ENCODE measurements at places on chromosomes 16 and 17.

GRCh38 chr17:74172700-74173099 lies 30.8 kb upstream of the RPL38 start:
- DNase-seq: no peak

DNA sequence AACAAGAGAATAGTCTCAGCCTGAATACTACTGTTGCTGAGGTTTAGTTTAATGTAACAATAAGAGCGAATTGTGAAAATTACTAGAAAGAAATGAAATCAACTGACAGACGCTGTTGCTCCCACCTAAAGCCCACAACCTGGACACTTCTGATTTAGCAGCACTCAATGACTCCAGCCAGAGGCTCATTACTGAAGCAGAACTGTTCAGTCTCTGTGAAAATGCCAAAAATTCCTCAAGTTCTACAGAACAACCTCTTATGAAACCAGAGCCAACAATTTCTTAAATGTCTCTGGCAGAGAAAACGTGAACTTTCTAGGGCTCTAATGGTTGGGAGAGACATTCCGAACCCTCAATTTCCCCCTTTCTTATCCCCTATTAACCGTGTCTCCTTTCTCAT lies 9.9 kb downstream of the PSME3IP1 start:
- DNase-seq: no peak

- DNase-seq: no peak
Observed at GRCh38 chr17:21523497-21524210, 147.5 kb downstream of the KCNJ12 start.

DNA sequence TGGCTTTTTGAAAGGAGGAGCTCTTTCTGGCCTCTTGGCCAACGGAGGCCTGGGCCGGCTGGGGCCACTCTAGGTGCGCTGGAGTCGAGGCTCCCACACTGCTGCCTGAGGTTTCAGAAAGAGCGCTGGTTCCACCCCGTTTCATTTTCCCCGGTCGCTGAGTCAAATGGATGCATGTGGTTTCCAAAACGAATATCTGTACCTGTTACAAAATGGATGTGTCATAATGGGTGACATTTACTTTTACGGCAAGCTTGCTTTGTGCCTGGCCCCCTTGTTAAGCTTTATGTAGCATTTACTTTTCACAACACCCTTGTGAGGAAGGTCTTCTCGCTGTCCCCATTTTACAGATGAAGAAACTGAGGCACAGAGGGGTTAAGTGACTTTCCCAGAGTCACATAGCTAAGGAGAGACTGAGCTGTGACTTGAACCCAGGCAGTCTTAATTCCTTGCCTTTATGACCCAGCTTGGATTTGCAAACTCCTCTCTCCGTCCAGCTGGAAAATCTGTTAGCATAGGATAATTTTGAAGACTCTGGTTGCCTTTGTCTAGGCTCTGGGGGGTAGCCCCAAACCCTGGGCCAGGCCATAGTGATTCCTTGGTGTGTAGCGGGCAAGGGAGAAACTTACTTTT lies 10.6 kb downstream of the KSR1 start:
- DNase-seq: peak; percentile 78

DNA sequence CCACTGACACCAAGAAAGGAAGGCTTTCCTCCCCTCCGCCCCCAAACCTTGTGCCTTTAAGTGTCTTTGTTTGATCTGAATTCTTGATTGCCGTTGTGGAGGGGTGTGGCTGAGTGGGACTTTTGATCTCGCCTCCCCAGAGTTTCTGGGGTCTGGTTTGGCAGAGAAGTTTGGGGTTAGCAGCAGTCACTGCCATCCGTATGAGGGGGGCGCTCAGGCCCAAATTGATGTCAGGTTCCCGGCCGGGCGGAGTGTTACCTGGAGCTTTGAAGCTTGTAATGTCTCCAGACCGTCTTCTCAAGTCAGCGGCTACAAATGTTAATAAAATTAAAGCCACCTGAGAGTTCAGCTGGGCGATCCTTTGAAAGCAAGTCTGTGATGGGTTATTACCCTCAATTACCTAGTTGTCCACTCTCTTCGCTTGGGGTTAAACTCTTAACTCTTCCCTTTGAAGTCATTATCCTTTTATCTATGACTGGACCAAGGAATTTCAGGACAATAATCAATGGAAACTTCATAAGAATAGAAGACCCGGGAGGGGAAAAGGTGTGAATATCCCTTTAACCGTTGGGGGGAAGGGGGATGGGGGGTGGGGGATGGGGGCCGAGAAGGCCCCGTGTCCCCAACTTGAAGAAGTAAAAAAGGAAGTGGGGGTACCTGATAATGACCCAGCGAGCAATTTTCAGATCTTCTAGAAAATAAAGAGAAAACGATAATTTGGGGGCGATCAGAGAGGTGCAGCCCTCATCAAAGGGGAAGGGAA lies 31.8 kb upstream of the AXIN2 start:
- no peak for DNase-seq

GRCh38 chr17:28097254-28097653 lies 54.8 kb downstream of the NLK start:
- DNase-seq: no peak

DNA sequence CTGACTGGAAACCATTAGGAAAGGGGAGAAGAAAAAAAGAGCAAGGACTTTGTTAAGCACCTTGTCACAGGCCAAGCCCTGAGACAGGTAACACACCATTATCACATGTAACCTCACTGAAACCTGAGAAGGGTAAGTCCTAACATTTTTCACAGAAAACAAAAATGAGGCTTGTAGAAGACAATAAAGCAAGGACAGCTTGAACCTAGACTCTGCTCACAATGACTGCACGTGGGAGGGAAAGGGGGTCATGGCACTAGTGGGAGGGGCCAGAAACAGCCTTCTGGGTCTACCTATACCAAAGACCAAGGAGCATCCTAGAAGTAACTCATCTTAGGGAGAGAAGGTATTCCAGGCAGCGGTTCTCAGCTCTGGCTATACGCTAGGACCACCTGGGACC lies 7.5 kb downstream of the TK2 start:
- no peak for DNase-seq

GRCh38 chr17:47287639-47288038 lies 34.0 kb downstream of the ITGB3 start:
- DNase-seq: no peak

All from activated T-cell treated with anti-CD3 and anti-CD28 coated beads for 24 hours (primary cell).